ELF-1 (cell line): ENCODE measurements at places on chromosomes 4 and X.
A peak's percentile ranks its signal among the peaks of the same experiment; 100 is the strongest.

GRCh38 chr4:111115881-111116280, 493.0 kb upstream of the PITX2 start:
- DNase-seq = no peak

- DNase-seq = no peak
These were observed 231.4 kb downstream of the QDPR start for GRCh38 chr4:17280261-17281018.

DNA sequence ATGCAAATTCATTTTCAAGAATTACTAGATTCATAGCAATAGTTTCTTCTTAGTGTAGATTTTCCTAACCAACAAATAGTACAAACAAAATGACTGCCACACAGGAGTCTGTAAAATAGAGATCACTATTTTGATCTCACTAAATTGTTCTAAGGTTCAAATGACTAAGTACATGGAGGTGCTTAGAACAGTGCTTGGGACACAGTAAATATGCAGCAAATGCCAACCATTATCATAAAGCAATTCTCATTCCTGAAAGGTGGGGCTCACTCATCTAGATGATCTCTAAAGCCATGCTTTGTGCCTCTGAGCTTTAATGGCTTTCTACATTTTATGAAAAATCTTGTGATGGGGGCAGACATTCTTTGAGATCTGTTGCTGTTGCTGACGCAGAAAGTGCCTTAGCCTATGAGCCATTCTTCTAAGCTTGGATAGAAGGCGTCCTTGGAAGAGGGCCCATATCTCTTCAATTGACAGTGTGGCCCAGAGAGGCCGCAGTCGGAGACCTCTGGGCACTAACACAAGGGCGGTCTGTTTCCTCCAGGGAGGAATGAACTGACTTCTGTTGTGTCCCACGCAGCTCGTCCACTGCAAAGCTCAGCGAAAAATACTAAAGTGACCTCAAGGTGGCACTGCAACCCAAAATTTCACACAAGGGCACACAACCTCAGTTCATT, 23.5 kb downstream of the TLR10 start:
- DNase-seq = peak; percentile 72

- no peak for DNase-seq
These were observed 160.9 kb downstream of the SMIM20 start for GRCh38 chr4:26074712-26075430.

GRCh38 chr4:33171873-33172525, 2451.8 kb downstream of the PCDH7 start:
- DNase-seq = no peak
